B cell (primary cell): ENCODE measurements at places on chromosomes 11 and 22. TPM values are rescaled to one million over a fixed set of nuclear protein-coding genes. Genes with fewer than 3 reads are reported as not detected.
A peak's percentile ranks its signal among the peaks of the same experiment; 100 is the strongest.

- peaks cover 3% of the 10 kb centered on the region for H3K27me3 ChIP-seq
- peak; percentile 58 for DNase-seq
- no peaks in the 10 kb centered on the region for H3K36me3 ChIP-seq
- H3K27ac ChIP-seq = no peak overlapping the region
Measured at GRCh38 chr11:121249039-121249663, 43.4 kb upstream of the SC5D start.

The GPR83 gene
- 0.19 and 0.28 TPM in 2 replicates for polyA plus RNA-seq

GRCh38 chr11:134441281-134441680 lies 29.2 kb upstream of the B3GAT1 start:
- no peaks in the 10 kb centered on the region for H3K36me3 ChIP-seq
- no peaks in the 10 kb centered on the region for H3K4me1 ChIP-seq
- no peaks in the 10 kb centered on the region for H3K27me3 ChIP-seq
- no peak for DNase-seq

DNA sequence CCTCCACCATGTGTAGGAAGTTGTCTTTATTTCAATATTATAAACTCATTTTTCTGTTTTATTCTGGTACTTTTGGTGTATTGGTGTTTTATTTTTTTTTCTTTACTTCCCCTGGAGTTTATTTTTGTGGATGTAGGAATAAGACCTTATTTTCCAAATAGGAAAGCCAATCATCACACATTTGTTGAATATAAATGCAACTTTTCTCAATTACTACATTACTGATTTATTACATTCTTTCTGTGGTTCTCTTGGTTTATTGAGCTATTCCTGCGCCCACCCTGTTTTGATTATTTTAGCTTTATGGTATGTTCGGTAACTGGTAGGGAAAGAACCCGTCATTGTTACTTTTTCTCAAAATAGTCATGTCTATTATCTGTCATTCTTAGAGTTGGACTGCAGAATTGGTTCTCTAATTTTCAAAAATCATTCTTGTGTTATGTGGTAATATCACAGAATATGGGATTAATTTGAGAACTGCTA lies 3.6 kb downstream of the IGLL5 start:
- H3K27ac ChIP-seq = no peak overlapping the region
- peaks cover 54% of the 10 kb centered on the region for H3K4me1 ChIP-seq
- no peak for DNase-seq
- peaks cover 21% of the 10 kb centered on the region for H3K36me3 ChIP-seq
- H3K27me3 ChIP-seq = peaks cover 18% of the 10 kb centered on the region

The WT1 gene
- not detected in 2 replicates for polyA plus RNA-seq

GRCh38 chr22:41290262-41291221 lies 4.6 kb upstream of the RANGAP1 start:
- no peaks in the 10 kb centered on the region for H3K27me3 ChIP-seq
- H3K36me3 ChIP-seq = no peaks in the 10 kb centered on the region
- DNase-seq = no peak
- peaks cover 5% of the 10 kb centered on the region for H3K4me1 ChIP-seq
- no peak overlapping the region for H3K27ac ChIP-seq
- no peak overlapping the region for H3K4me3 ChIP-seq

GRCh38 chr11:1880746-1881441 lies 10.8 kb downstream of the PRR33 start:
- peak; percentile 48 for DNase-seq
- H3K4me1 ChIP-seq = peaks cover 36% of the 10 kb centered on the region
- H3K36me3 ChIP-seq = peaks cover 54% of the 10 kb centered on the region
- no peak overlapping the region for H3K4me3 ChIP-seq
- peak overlapping the region; percentile 15 for H3K27ac ChIP-seq

GRCh38 chr11:102318469-102318868 lies 1.2 kb downstream of the BIRC3 start:
- H3K27me3 ChIP-seq = no peaks in the 10 kb centered on the region
- peaks cover 56% of the 10 kb centered on the region for H3K4me1 ChIP-seq
- H3K36me3 ChIP-seq = peaks cover 40% of the 10 kb centered on the region
- H3K27ac ChIP-seq = peak overlapping the region; percentile 98
- peak overlapping the region; percentile 92 for H3K4me3 ChIP-seq

GRCh38 chr22:49934160-49934890 lies 15.9 kb downstream of the CRELD2 start:
- peaks cover 70% of the 10 kb centered on the region for H3K4me1 ChIP-seq
- no peak overlapping the region for H3K4me3 ChIP-seq
- no peaks in the 10 kb centered on the region for H3K36me3 ChIP-seq
- peak; percentile 65 for DNase-seq

- H3K27me3 ChIP-seq = no peaks in the 10 kb centered on the region
- H3K4me1 ChIP-seq = no peaks in the 10 kb centered on the region
- H3K4me3 ChIP-seq = no peak overlapping the region
Measured at GRCh38 chr11:135002236-135002635, 590.2 kb upstream of the B3GAT1 start.

The TUT1 gene
- 31.1 and 31.6 TPM in 2 replicates for polyA plus RNA-seq

GRCh38 chr11:127345819-127346459 lies 345.4 kb upstream of the KIRREL3 start:
- H3K27ac ChIP-seq = no peak overlapping the region
- H3K4me3 ChIP-seq = no peak overlapping the region
- no peaks in the 10 kb centered on the region for H3K27me3 ChIP-seq
- no peaks in the 10 kb centered on the region for H3K36me3 ChIP-seq

The GGTLC2 gene
- not detected in 2 replicates for polyA plus RNA-seq

The SCUBE2 gene
- not detected in 2 replicates for polyA plus RNA-seq

The OR52N2 gene
- 1.00 TPM in 1 of 2 replicates, not detected in the other for polyA plus RNA-seq

GRCh38 chr11:14499178-14499559 lies 442 bp downstream of the COPB1 start:
- no peaks in the 10 kb centered on the region for H3K27me3 ChIP-seq
- H3K36me3 ChIP-seq = peaks cover 5% of the 10 kb centered on the region
- H3K27ac ChIP-seq = no peak overlapping the region

The PATE4 gene
- polyA plus RNA-seq = not detected in 2 replicates

The RASSF7 gene
- polyA plus RNA-seq = 59.0 and 89.3 TPM in 2 replicates

DNA sequence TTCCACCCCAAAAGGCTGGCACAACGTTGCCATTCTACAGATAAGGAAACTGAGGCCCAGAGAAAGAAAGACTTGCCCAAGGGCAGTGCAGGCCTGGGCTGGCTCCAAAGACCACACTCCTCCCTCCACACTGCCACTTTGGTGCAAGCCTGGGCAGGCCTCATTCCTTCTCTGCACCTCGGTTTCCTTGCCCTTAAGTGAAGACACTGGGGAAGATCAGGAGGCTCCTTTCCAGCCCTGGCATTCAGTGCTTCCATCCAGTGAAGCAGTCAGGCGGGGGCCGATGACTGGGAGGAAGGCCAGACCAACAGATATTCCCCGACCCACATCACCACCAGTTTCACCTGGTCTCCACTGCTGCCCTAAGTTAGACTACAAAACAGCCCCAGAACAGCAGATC lies 18.3 kb upstream of the TCF20 start:
- H3K4me3 ChIP-seq = no peak overlapping the region
- peaks cover 9% of the 10 kb centered on the region for H3K27me3 ChIP-seq
- DNase-seq = no peak
- H3K27ac ChIP-seq = no peak overlapping the region

The LRP4 gene
- not detected in 2 replicates for polyA plus RNA-seq

- no peaks in the 10 kb centered on the region for H3K27me3 ChIP-seq
- H3K36me3 ChIP-seq = no peaks in the 10 kb centered on the region
- no peak for DNase-seq
- no peak overlapping the region for H3K4me3 ChIP-seq
- H3K27ac ChIP-seq = no peak overlapping the region
Measured at GRCh38 chr11:60844870-60845221, 2.9 kb downstream of the CCDC86 start.

DNA sequence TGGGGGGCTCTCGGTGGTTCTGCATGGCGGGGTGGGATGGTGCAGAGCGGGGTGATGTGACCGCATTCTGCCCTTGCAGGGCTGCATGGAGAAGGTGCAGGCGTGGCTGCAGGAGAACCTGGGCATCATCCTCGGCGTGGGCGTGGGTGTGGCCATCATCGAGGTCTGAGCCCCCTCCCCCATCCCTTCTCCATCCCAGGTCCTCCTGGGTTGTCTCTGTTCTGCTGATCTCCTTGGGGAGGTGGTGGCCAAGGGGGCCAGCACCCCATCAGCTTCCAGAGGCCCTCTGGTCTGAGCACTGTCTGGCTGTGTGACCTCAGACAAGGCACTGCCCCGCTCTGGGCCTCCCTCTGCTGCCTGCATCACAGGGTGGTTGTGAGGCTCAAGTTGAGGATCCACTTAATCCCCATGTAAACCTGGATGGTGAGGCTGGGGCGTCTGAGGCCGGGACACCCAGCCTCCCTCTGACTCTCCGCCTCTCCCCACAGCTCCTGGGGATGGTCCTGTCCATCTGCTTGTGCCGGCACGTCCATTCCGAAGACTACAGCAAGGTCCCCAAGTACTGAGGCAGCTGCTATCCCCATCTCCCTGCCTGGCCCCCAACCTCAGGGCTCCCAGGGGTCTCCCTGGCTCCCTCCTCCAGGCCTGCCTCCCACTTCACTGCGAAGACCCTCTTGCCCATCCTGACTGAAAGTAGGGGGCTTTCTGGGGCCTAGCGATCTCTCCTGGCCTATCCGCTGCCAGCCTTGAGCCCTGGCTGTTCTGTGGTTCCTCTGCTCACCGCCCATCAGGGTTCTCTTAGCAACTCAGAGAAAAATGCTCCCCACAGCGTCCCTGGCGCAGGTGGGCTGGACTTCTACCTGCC lies 53.3 kb downstream of the CD82 start:
- no peak overlapping the region for H3K27ac ChIP-seq
- H3K4me1 ChIP-seq = peaks cover 43% of the 10 kb centered on the region
- peak; percentile 15 for DNase-seq
- H3K36me3 ChIP-seq = peaks cover 81% of the 10 kb centered on the region

DNA sequence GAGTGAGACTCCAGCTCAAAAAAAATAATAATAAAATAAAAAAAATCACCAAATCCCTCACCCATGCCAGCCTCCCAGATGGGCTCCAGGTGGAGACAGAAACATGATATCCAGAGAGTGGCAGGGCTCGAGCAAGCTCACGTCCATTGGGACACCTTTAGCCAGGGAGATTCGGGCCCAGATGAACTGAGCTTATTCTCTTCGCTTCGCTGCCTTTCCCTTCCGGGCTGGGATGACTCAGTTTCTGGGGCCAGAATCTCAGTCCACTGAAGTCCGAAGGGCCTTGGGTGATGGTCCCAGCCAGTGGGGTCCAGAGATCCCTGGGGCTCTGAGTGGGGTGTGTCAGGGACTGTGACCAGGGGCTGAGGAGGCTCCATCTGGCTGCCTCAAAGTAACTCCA lies 23.0 kb upstream of the MYEOV start:
- H3K27me3 ChIP-seq = peaks cover 2% of the 10 kb centered on the region
- H3K36me3 ChIP-seq = no peaks in the 10 kb centered on the region
- DNase-seq = no peak
- no peak overlapping the region for H3K4me3 ChIP-seq
- no peaks in the 10 kb centered on the region for H3K4me1 ChIP-seq

DNA sequence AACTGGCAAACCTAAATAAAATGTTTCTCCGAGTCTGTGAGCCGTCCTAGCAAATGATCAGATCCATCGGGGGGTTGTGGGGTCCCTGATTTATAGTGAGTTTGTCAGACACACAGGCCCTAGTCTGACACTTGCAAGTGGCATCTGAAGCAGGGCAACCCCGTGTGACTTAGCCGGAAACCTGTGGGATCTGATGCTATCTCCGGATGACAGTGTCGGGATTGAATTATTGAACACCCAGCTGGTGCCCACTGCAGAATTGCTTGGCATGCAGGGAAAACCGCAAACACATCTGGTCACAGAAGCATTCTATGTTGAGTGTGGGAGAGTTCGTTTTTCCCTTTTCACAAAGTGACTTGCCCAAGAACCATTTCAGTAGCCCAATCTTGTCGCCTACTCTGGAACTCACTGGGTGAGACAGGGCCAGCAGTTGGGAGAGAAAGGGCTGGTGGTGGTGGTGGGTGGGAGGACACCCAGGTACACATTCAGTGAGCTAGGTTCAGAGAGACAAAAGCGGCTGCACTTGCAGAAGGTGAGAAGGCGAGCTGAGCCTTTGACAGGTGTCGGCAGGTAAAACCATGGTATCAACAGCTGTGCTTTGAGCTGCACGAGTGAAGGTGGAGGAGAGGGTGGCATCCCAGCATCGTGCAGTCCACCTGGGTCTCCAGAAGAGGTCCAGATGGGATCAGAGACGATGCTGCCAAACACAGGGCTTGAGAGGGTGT lies 33.7 kb upstream of the B3GAT1 start:
- H3K4me3 ChIP-seq = no peak overlapping the region
- H3K36me3 ChIP-seq = no peaks in the 10 kb centered on the region
- no peaks in the 10 kb centered on the region for H3K27me3 ChIP-seq
- H3K27ac ChIP-seq = no peak overlapping the region

DNA sequence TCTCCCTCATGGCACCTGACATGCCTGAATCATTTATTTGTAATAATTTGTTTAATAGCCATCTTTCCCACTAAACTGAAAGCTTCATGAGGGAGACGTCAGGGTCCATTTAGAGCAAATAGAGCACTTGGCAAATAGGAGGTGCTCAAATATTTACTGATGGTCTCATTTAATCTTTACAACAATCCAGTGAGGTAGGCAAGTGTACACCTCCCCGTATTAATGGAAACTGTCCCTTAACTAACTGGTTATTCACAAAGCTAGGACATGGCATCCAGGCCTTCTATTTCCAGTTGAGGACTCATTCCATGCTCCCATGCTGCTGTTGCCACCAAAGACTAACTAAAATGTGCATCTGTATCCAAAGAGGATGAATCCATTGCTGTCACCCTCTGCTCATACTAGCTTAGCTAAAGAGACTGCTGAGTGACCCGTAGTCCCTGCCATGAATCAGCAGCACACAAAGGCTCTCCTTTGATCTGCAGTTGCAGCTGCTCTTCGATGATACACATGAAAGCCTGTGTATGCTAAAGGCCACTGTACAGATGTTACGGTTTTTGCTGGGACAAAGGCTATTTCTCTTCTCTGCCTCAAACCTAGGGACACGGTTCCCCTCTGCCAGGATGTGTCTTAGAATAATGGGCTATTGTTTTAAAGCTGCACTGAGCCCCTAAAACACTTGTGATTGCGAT lies 82.6 kb downstream of the RAB30 start:
- no peak overlapping the region for H3K27ac ChIP-seq
- DNase-seq = no peak
- H3K27me3 ChIP-seq = no peaks in the 10 kb centered on the region
- no peak overlapping the region for H3K4me3 ChIP-seq
- H3K36me3 ChIP-seq = peaks cover 84% of the 10 kb centered on the region
- H3K4me1 ChIP-seq = peaks cover 6% of the 10 kb centered on the region

The GP1BB gene
- polyA plus RNA-seq = 0.31 and 4.3 TPM in 2 replicates

GRCh38 chr22:43343670-43344519 lies 723 bp upstream of the SCUBE1 start:
- H3K27ac ChIP-seq = no peak overlapping the region
- H3K27me3 ChIP-seq = no peaks in the 10 kb centered on the region
- H3K4me3 ChIP-seq = no peak overlapping the region
- DNase-seq = peak; percentile 21
- H3K4me1 ChIP-seq = no peaks in the 10 kb centered on the region

DNA sequence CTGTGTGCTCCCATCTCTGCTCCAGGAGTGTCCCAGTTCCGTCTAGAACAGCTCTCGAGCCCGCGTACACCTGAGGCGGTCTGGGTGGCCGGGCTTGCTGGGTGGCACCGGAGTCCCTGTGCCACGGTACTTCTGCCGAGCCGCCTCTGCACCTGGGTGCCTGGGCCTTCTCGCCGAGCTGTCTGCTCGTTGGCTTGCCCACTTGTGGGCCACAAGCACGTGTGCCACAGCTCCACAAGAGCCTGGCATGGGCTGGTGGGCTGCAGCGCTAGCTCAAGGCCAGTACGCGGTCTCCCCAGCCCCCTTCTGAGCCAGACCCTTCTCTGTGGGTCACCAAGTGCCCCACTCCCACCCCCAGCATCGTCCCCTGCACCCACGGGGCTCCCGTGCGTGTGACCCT lies 388.0 kb downstream of the TBC1D22A start:
- H3K4me1 ChIP-seq = no peaks in the 10 kb centered on the region
- no peak overlapping the region for H3K4me3 ChIP-seq
- no peak overlapping the region for H3K27ac ChIP-seq
- peaks cover 29% of the 10 kb centered on the region for H3K36me3 ChIP-seq

The LDLRAD3 gene
- polyA plus RNA-seq = 0.01 and 0.14 TPM in 2 replicates
